Stimulated activated CD8-positive, alpha-beta memory T cell treated with anti-CD3 and anti-CD28 coated beads, Interleukin-4, amount 100 ng/mL, for 1 hour (primary cell): ENCODE measurements at places on chromosomes 7 and 10.

DNA sequence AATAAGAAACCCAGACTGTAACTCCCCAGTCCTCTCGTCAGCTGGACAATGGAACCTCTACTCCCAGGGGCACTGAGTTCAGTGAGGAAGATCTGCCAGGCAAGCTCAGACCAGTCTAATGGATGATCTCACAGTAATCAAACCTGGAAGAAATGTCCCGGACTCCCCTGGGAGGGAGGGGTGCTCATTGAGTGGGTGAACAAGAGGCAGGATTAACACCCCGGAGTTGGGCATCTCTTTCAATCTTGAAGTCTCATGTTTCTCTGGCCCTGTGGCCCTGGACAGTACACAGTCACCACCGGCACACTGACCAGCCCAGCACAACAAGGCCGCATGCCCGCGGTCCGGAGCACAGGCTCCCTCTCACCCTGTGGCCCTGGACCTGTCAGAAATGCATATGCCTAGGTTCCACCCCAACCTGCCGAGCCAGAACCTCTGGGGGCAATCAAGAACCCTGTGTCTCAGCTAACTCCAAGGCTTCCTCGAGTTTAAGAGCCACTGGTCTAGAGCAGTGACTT is 27.8 kb downstream of the CXCL12 start:
- no peak for DNase-seq

- no peak for DNase-seq
These were observed 186.7 kb upstream of the SHH start for GRCh38 chr7:155998766-155999630.

- DNase-seq, result no peak
These were observed 121.7 kb downstream of the SORCS3 start for GRCh38 chr10:104762793-104763192.

- no peak for DNase-seq
These were observed 2.4 kb downstream of the TMEM140 start for GRCh38 chr7:135150072-135150782.

DNA sequence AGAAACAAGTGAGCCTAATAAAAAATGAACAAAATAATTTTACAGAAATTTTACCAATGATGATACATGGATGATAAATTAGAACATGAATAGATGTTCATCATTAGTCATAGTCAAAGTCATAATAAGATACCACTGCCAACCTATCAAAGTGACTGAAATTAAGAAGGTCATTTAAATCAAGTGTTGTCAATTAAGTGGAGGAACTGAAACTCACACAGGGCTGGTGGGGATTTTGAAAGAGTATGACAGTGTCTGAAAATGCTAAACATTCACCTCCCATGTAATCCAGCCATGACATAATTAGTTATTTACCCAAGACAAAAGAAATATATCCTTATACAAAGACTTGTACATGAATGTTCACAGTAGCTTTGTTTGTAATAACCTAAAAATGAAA is 57.1 kb upstream of the DYNC1I1 start:
- DNase-seq, result no peak
